ENCODE measurements at places on chromosomes 4 and X.

- no peak for DNase-seq
These were observed 82.2 kb downstream of the ZNF330 start for GRCh38 chr4:141302924-141303323.

GRCh38 chrX:133414406-133415275, 648 bp downstream of the GPC4 start:
- DNase-seq = no peak

DNA sequence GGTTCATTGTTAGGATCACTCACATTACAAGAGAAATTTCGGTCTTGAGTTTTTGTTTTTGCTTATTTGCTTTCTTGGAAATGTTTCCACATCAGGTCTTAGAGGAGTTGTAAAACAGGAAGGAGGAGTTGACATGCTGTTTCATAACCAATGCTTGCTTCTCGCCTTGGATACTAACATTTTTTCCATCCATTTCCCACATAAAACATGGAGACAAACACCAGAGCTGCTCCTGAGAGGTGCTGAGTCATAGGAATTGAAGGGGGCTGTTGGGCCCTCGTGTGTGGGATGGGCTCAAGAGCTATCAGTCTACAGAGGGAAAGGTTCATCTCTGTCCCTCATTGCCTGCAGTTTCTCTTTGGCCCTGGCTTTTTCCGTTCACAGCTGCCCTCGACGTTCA, 29.9 kb downstream of the TBL1X start:
- DNase-seq = no peak

DNA sequence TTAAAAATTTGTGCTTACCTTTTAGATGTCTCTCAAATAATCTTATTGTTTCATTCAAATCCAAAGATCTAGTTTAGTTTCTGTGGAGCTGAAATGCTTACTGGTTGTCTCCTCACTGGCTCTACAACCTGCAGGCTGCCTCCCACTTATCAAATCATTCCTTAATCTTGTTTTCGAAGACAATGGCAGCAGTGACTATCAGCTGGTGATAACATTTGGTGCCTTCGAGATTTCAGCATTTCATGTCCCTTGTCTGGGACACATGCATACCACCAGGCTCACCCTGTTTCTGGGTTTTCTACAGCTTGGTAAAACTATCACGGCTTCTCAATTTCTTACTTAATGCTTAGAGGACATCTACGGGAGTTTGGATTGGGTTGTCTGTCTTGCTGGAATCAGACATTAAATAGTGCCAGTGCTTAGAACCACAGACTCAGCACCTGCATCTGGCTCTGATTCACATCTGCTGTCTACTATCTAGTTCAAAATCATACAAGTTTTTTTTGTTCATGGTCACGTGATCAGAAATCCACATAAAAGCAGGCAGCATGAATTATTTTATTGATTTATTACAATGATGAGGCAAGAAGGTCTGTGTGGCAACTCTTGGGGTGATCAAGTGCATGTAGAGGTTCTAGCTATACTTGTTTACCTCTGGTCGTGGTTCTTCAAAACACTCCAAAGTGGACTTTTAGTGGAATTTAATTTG, 32.0 kb upstream of the SMARCAD1 start:
- no peak for DNase-seq
